Stimulated activated CD4-positive, alpha-beta T cell treated with anti-CD3 and anti-CD28 coated beads, Interleukin-4, amount 100 ng/mL, for 24 hours (primary cell): ENCODE measurements at places on chromosomes 4 and X.

DNA sequence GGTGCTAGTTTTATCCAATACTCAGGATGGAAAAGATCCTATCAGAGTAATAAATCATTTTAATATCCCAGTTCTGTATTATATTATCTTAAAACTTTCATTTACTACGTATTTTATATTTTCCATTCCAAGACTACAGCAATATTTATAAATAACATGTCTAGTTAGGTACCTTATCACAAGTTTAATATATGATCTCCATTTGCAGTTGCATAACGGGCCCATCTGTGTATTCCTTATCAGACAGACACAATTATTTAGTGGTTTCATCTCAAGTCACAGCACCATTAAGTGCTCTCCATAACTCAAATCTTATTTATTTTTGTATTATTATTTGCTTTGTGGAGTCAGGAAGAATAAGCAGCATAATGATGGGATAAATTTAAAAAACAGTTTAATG lies 333.9 kb downstream of the SH2D1A start:
- DNase-seq = no peak

DNA sequence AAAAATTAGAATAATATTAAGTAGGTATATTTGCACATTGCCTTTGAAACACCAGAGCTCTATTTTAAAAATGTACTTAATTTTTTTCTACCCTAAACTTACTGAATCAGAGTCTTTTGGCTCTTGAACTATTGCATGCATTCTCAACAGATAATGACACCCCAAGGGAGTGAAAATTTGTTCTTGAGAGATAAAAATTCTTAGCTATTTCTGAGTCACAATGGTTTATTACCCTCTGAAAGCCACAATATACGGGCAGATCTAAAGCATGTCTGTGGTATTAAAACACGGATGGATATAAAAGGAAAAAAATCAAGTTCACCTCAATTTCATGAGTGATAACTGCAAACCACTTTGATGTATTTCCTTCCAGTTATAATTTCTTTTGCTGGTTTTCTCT lies 636.3 kb upstream of the FTHL17 start:
- DNase-seq = no peak

DNA sequence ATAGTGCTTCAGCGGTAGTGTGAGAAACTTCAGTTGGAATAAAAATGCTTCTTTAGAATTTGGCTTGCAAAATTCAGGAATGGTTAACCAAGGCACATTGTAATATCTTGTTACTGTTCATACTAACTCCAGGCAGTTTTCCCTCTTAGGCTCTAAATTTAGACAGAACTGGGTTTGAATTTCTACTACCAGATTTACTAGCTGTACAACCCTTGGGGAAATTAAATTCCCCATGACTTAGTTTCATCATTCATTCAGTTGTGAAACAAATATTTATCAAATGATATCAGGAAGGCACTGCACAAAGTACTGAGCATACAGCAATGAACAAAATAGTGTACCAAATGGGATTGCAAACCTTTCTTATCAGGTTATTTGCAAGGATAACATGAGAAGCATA lies 135.0 kb upstream of the IL15 start:
- DNase-seq = no peak

- DNase-seq = no peak
Observed at GRCh38 chr4:139863531-139863930, 197.9 kb downstream of the MGST2 start.

DNA sequence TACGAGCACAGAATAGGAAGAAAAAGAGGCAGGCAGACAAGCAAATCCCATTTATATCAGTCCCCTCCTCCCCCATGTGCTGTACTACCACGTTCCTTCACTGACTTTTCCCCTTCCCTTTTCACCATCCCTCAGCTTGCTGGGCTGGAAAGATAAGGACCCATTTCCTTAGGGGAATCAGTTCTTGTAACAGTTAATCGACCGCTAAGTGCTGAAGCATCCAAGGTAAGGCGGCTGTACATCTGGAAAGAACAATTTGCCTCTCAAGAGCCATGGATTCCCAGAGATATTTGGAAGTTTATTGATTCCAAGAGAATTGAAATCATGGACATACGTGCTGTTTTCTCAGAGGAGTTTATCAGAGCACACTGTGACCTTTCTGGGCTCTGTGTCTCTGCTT lies 1688.0 kb downstream of the STIM2 start:
- DNase-seq = no peak

- DNase-seq = no peak
Observed at GRCh38 chr4:53361451-53361850, 4.4 kb downstream of the SCFD2 start.

DNA sequence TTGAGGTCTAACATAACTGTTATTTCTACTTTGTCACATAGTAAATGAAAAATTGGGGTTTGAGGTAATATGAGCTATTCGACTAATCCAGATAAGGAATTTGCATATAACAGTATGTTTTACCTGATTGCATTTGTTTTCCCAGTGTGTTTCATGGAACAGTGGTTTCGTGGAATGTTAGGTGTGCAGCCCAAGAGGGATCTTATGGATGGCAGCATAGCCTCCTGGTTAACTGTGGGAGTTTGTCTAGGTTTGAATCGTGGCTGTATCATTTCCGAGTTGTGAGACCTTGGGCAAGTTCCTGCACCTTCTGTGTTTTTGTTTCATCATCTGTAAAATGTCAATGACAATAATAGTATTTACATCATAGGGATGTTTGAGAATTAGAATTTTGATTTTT lies 7.9 kb downstream of the BMPR1B start:
- no peak for DNase-seq

DNA sequence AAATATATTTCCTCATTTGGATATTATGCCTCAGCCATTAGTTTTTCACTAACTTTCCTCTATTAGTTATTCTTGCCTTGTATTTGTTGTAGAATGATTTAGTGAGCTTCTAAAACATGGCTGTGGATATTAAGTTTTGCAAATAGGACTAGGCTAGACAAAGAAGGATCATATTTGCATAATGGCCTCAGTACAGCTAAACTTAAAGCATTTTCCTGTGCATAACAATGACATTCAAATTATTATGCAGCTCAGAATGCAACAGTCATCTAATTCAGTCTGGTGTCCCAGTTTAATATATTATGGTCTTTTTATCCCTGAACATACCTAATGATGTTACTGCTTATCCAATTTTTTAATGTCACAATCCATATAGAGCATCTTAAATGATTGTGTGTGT lies 155.3 kb upstream of the DDIT4L start:
- DNase-seq = no peak

- no peak for DNase-seq
Observed at GRCh38 chr4:87071401-87071800, 136.6 kb downstream of the AFF1 start.

DNA sequence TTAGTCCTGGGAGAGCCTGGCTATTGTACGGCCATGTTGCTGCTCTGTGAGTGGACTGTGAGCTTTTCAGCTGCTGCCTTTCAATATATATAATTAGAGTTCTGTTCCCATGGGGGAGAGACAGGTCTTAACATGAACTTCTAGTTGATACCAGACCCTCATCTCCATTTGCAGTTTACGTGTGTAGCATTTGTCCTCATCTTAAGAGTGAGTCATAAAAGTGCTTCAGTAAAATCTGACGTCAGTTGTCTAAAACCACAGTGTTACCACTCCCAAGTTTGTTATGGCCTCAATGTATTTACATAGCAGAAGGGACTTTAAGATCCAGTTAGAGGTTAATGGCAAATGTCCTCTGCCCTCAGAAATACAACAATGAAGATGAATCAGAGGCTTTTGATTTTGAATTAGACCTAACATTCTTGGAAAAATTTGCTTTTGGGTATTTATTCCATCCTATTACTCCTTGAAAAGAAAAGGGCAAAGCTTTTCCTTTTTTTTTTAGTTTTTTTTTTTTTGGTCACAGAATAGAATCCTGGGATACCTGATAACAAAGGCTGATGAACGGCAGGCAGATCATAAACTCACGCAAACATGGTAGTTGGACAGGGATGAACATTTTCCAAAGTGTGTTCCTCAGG lies 38.6 kb downstream of the PHOX2B start:
- no peak for DNase-seq

GRCh38 chr4:10811991-10812390 lies 127.4 kb upstream of the CLNK start:
- DNase-seq = no peak

GRCh38 chrX:101081231-101081630 lies 2.6 kb downstream of the TMEM35A start:
- no peak for DNase-seq

- DNase-seq = no peak
Observed at GRCh38 chr4:132001542-132001941, 1147.6 kb upstream of the PCDH10 start.

DNA sequence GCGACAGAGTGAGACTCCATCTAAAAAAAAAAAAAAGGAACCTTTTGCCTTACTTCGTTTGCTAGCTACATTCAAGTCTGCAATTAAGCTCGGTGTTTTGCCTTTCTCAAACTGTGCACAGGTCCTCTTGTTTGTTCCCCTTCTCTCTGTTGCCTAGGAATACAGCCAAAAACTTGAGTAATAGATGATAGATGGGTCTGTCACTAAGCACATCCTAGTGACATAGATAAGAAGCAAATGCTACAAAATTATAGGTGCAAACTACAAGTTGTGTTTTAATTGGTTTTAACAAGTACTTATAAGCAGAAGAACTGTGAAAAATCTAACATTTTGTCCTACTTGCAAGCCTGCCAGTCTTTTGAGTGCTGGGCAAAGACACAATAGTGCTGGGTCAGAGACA lies 95.2 kb downstream of the SNCA start:
- no peak for DNase-seq

GRCh38 chrX:102599951-102600579 lies 750 bp downstream of the ARMCX5 start:
- no peak for DNase-seq

GRCh38 chr4:112706840-112707207 lies 69.9 kb downstream of the LARP7 start:
- DNase-seq = no peak

DNA sequence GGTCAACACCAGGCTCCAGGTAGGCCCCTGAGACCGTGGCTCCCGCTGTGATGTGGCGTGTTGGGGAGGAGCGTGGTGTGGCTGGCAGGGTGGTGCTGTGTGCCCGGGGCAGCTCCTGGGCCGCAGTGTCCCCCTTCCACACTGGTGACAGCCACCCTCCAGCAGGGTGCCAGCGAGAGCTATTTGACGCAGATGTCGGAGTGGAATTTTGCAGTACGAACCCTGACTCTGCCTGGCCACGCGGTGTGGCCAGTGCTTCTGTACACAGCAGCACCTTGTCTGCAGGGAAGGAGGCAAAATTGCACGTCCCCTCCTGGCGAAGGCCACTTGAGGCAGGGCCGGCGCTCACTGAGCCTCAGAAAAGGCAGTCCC lies 53.2 kb downstream of the CPZ start:
- DNase-seq = no peak

GRCh38 chr4:86688026-86688425 lies 93.9 kb downstream of the PTPN13 start:
- no peak for DNase-seq
